Cardiac fibroblast (primary cell): ENCODE measurements at places on chromosomes 5 and 9.

DNA sequence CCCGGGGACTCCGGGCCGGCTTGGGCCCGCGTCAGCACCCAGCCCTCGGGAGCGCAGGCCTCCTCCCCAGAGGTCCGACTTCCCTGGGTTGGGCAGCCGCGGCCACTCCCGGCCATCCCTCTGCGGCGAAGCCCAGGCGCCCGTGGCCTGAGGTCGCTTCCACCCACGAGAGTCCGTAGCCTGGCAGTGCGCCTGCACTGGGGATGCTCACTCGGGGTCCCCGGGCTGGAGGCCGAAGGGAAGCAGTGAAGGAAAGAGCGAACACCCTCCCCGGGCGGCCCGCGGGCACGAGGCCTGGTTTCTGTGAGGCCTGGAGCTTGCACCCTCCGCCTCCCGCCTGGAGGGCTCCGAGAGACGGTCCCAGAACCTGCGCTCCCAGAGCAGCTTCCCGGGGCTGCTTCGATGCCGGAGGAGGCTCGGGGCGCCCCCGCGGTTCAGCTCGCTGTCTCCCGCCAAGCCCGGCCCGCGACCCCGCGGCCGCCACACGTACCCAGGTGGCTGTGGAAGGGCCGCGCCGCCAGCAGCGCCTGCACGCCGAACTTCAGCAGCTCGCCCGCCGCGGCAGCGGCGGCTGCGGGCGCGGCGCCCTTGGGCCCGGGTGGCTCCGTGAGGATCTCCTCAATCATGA, 607 bp downstream of the BARX1 start:
- DNase-seq = no peak

DNA sequence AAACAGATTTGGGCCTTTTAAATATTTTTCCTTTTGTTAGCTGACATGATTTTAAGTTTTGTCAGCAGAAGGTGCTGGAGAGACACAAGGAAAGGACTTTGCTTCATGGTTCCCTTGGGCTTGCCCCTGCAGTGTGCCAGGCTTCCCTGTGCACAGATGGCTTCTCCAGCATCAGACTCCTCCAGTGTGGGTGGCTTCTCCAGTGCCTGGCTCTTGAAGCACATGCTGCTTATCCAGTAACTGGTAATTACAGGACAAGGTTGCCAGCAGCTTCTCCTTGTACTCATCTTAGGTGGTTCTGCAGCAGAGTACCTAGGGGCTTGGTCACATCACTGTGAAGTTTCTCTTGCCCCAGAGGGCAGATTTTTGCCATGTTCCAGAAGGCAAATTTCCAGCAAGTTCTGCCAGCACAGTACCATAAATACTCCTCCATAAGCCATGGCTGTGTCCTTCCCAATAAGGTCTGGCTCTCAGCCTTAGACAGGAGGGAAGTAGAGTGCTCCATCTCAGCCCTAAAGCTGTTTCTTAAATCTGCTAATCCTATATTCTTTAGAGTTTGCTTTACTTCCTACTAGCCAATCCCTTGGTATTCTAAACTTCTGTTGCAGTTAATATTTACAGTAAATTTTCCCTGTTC, 62.4 kb downstream of the PJA2 start:
- DNase-seq = no peak

- DNase-seq = no peak
Observed at GRCh38 chr5:125377141-125377540, 630.7 kb upstream of the ZNF608 start.

- peak; percentile 81 for DNase-seq
Observed at GRCh38 chr5:122089096-122090013, 11.3 kb upstream of the LOX start.

DNA sequence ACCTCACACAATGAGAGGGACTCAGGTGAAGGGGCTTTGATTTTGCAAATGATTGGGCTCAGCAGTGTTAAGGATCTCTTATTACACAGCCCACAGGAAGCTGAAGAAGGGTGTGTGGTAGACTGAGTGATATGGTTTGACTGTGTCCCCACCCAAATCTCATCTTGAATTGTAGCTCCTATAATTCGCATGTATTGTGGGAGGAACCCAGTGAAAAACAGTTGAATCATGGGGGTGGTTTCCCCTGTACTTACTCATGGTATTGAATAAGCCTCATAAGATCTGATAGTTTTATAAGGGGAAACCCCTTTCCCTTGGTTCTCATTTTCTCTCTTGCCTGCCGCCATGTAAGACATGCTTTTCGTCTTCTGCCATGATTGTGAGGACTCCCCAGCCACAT, 132.5 kb upstream of the FBXL7 start:
- peak; percentile 16 for DNase-seq

DNA sequence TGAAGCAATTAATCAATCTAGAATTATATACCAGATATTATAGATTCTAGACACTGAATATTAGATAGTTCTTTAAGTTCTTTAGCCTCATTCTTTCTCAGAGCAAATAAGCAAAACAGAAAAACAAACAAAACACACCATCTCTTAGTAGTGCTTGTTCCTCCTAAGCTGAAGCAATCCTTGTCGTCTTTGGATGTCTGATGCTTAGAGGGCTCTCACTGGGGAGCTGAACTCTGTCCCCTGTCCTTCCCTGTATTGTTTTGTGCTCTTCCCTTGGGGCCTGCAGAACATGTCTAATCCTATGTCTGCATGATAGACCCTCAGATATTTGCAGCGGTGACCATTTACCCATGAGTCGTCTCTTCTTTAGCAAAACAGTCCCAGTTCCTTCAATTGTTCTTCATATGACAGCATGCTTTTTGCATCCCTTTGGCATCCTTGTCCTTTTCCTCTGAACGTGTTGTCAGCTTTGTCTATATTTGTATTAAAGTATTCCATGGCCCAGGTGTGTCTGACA, 114.3 kb downstream of the ARHGEF28 start:
- no peak for DNase-seq

DNA sequence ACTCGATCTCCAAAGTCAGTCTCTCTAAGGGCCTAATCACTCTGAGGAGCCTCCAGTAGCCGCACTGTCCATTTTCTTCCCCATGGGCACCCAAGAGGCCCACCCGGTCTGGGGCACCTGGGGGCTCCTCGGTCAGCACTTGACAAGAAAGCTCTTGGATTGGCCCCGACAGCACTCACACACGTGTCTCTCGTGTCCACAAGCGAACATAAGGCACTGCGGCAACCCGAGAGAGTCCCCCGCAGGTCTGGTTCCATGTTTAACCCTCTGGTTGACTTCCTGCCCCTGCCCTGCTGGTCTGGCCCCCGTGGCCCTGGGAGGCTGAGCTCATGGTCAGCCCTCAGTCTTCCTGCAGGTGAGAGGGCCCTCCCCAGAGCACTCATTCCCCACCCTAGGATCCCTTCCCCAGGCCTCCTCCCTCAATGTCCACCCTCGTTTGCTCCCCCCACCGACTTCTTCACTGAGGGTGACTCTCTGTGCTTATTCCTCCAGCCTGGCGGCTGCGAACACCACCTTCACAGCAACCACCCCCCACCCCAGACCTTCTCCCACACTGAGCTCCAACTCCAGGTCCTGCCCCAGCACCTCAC, 16.3 kb upstream of the LRRC14B start:
- DNase-seq = no peak

- DNase-seq = no peak
Observed at GRCh38 chr9:98437458-98438034, 182.1 kb upstream of the TBC1D2 start.

DNA sequence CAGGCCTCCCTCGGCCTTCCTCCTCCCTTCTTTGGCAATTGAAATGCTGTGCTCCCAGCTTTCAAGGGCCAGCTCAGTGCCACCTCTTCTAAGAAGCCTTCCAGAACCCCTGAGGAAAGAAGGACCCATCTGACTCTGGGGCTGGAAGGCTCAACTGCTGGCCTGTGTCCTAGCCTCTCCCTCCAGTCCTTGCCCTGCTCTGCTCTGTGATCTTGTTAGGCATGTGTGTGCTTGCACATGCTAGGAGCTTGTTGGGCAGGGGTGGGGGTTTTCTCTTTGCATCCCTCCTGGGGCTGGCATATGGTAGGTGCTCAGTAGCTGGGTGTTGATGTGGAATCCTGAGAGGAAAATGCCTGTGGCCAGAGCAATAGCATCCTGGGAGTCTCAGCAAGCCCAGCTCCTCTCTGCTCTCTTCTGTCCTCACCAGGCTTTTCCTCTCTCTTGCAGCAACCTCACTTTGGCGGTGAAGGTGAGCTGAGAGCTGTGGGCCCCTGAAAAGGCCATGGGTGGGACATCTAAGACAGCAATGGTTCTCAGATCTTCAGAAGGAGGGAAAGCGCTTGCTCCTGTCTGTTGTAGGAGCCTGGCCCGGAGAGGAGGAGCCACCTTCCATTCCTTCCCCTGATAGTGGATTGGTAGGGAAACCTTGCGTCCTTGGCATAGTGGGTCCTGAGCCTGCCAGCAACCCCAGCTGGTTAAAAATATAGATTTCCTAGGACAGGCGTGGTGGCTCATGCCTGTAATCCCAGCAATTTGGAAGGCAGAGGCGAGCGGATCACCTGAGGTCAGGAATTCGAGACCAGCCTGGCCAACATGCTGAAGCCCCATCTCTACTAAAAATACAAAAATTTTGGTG, 9.9 kb downstream of the DOLK start:
- no peak for DNase-seq

DNA sequence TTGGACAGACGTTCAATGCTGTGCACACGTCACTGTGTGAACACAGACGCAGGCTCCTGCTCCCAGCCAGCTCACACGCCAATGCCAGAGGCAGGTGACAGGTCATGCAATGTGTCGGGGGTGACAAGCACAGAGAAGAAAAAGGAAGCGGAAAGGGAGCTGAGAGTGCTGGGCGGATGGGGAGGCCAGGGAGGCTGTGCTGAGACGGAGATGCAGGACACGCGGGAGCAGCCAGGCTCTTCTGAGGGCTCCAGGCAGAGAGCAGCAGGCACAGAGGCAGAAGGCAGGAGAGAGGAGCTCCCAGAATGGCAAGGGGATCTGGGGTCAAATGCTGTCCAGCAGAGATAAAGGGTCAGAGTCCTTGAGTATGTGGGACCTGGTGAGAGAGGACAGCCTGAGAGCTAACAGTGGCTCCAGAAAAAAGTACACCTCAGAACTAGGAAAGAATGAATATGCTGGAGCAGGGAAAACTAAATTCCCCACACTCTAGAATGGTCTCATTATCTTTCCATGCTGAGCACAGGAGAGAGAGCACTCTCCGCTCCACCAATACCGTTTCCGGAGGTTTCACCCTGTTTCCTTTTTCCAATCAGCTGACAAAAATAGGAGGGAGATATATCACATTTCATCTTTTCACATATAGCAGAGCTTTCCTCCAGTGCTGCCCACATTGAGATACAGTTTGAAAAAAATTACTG, 32.8 kb upstream of the NSMF start:
- DNase-seq = no peak

DNA sequence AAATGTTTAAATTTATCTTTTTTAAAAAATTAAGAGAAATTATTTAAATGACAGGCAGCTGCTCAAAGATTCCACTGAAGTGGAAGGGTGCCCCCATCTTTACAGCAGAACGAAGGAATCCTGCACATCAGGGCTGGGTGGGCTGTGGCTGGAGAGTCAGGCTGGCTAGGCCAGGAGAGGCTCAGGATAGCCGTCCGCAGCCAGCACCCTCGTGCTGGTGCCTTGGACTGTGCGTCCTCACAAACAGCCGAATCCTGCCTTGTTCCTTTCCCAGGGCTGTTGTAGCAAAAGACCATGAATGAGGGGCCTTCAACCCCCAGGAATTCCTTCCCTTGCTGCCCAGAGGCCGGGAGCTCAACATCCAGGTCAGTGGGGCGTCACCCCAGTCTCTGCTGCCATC, 64.6 kb upstream of the FCN1 start:
- DNase-seq = no peak

GRCh38 chr9:8733131-8733954, 933.8 kb upstream of the DMAC1 start:
- peak; percentile 7 for DNase-seq
